ENCODE measurements at places on chromosomes 13 and 19.
A peak's percentile ranks its signal among the peaks of the same experiment; 100 is the strongest.

- DNase-seq, result peak; percentile 71
Observed at GRCh38 chr19:38251564-38252051, 4.6 kb downstream of the PPP1R14A start.

- DNase-seq, result no peak
Observed at GRCh38 chr19:54156953-54157352, 2.6 kb downstream of the LENG1 start.

DNA sequence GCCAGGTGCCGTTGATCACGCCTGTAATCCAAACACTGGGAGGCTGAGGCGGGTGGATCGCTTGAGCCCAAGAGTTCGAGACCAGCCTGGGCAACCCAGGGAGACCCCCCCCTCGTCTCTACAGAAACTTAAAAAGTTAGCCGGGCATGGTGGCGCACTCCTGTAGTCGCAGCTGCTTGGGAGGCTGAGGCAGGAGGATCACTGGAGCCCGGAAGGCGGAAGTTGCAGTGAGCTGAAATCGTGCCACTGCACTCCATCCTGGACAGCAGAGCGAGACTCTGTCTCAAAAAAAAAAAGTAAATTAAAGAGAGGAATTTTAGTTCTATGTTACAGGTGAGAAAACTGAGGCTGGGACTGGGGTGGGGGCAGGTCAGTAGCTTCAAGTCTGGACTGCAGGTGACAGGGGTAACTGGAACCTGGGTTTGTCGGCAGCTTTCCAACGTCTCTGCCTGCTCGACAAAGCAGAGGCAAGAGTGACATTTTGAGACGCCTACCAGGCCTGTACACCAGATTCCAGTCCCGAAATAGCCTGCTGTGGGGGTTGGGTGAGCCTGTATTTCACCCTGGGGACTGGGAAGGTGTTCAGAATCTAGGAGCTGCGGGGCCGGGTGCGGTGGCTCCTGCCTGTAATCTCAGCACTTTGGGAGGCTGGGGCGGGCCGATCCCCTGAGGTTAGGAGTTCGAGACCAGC is 1.2 kb downstream of the SELENOW start:
- DNase-seq, result peak; percentile 83

- no peak for DNase-seq
Observed at GRCh38 chr19:49589502-49589905, 1.5 kb upstream of the PRR12 start.

- no peak for DNase-seq
Observed at GRCh38 chr19:1516395-1516753, 3.6 kb upstream of the ADAMTSL5 start.

DNA sequence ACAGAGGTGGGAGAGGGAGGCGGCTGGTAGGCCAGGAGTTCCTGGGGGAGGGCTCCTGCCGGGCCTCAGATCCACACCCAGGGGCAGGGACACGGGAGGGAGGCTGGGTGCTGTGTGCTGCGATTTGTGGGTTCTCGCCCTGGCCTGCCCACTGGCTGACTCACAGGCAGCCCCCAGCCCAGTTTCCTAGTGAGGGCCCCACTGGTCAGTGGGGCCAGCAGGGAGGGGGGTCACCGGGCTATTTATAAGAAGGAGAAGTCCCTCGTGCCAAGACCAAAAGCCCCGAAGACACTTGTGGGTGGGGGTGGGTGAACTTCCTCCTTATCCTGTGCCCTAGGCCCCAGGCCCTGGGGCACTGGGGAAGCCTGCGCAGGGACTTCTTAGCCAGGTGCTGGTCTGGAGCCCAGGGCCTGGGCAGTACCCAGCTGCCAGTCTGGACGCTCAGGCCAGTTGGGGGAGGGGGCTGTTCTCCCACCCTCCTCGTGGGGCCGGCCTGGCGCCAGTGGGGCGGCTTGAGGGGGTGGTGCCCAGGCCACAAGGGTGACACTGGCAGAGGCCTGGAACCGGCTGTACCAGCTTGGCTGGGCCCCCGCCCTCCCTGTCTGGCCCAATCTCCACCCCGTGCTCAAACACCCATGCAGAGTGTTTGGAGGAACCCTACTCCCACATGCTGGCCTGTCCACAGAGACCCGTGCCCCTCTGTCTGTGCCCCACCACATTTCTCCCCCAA is 5.0 kb upstream of the JUNB start:
- DNase-seq, result peak; percentile 63

GRCh38 chr19:35125749-35126623 is 8.9 kb downstream of the LGI4 start:
- DNase-seq, result no peak

- DNase-seq, result no peak
Observed at GRCh38 chr13:50140153-50140552, 124.9 kb downstream of the KCNRG start.

- DNase-seq, result no peak
Observed at GRCh38 chr19:3135961-3136683, at the start of gene GNA15. GNA15 (plus strand) TSS chr19:3136033; CDS start chr19:3136451, 418 bp downstream.

DNA sequence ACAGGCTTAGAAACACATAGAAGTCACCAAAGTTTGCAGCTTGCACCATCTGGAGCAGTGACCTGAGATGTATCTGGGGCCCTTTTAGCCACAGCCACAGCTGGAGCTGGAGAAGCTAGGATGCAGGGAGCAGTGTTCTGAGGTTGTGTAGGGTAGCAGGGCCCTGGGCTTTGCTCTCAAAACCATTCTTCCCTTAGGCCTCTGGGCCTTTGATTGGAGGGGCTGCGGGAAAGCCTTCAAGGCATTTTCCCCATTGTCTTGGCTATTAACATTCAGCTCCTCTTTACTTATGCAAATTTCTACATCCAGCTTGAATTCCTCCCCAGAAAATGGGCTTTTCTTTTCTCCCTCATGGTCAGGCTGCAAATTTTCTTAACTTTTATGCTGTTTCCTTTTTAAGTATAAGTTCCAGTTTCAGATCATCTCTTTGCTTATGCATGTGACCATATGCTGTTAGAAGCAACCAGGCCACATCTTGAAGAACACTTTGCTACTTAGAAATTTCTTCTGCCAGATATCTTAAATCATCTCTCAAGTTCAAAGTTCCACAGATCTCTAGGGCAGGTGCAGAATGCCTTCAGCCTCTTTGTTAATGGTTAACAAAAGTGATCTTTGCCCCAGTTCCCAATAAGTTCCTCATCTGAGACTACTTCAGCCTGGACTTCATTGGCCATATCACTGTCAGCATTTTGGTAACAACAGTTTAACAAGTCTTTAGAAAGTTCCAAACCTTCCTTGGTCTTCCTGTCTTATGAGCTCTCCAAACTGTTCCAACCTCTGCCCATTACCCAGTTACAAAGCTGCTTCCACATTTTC is 48.5 kb downstream of the NBEA start:
- DNase-seq, result no peak

GRCh38 chr13:43664700-43665191 is 122.0 kb downstream of the ENOX1 start:
- DNase-seq, result peak; percentile 16

DNA sequence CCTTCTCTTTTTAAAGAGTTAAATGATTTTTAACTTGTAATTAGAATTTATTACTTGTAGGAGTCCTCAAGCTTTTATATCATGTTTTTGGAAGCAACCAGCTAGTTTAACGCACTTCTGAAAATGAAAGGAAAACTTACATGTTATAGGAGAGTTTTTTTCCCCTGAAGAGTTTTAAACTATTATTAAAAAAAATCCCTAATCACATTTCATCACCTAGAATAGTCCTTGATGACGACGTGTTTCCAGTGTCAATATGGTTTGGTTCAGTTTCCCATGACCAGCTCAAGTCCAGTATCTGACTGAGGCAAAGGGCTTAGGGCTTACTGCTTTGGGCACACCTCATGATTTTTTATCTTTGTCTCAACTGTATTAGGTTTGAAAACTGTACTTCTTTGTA is 36.0 kb downstream of the URI1 start:
- DNase-seq, result no peak

- DNase-seq, result no peak
Observed at GRCh38 chr13:113116206-113116800, 6.3 kb upstream of the F10 start.

DNA sequence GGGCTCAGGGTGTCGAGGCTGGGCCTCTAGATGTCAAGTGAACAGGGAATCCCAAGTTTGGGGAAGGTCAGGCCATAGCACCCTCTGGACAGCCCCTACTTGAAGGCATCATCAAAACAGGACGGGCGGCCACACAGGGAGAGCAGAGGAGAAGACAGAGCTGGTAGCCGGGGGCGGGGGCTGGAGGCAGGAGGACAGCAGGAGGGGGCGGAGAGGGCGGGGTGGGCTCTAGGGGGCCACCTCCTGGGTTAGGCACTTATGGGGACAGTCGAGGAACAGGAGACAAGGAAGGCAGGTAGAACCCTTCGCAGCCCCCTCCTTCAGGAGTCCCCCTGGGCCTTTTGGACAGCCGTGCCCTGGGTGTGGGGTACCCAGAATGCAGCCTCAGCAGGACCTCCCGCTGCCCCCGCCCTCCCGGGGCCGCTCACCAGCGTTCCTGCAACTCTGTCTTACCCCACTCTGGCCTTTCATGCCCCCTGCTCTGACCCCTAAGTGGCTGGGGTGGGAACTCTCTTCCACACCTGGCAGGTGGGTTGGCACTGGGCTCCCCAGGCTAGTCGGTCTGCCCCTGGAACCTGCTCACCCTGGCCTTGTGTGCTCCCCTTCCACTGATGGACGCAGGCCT is 5.8 kb downstream of the SSBP4 start:
- no peak for DNase-seq

- no peak for DNase-seq
Observed at GRCh38 chr13:51034906-51035305, 76.2 kb downstream of the C13orf42 start.

- no peak for DNase-seq
Observed at GRCh38 chr13:44165889-44166496, 207.6 kb upstream of the SERP2 start.

DNA sequence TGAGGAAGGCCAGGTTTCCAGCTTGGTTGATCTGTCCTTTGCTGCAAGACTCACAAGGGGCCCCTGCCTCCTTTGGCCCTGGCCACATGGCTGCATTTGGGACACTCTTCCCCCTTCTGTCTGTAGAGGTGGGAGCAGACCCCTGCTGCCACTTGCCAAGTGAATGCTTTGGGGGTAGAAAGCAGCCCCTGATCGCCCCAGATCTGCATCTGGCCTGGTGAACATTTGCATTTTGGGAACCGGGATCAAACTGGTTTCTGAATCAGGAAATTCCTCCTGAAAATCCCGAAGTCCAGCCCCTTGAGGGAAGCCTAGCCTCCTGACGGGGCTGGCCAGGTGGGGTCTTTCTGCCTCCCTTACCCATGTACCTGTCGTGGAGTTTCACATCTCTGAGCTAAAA is 14.9 kb downstream of the DPF1 start:
- no peak for DNase-seq

GRCh38 chr13:80705371-80706163 is 364.6 kb upstream of the SPRY2 start:
- no peak for DNase-seq

DNA sequence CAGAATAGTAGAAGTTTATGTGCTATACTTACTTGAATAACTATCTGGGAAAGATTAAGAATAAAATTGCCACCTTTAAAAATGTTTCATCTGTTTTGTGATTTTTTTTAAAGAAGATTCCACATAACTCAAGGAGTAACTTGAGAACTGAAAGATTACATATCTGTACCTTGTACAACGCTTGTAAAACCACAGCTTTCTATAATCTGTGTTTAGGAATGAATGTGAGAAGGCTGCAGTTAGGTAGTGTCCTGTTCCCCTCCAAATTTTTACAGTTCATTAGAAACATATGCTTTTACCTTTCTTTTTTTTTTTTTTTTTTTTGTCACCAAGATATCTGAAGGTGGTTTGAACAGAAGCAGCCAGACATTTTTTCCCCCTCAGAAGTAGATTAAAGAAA is 312.8 kb upstream of the GPC6 start:
- no peak for DNase-seq

DNA sequence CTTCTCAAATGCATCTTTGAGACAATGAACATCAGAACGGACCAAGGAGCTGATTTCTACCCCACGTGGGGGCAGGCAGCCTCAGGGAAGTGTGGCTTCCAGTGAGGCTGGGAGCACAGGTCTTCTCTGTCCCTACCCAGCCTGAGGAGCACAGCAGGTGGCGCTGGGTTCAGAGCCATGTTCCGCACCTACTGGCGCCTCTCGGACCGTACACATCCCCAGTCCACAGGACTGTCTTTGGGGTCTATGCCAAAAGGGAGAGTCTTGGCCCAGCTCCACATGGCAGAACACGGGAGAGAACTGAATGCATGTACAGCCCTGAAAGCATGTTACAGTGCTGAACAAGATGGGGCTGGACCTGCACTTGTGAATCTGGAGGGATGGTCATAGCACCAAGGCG is 22.6 kb downstream of the SUGP1 start:
- no peak for DNase-seq

- DNase-seq, result no peak
Observed at GRCh38 chr13:42320375-42320787, 48.4 kb downstream of the AKAP11 start.

DNA sequence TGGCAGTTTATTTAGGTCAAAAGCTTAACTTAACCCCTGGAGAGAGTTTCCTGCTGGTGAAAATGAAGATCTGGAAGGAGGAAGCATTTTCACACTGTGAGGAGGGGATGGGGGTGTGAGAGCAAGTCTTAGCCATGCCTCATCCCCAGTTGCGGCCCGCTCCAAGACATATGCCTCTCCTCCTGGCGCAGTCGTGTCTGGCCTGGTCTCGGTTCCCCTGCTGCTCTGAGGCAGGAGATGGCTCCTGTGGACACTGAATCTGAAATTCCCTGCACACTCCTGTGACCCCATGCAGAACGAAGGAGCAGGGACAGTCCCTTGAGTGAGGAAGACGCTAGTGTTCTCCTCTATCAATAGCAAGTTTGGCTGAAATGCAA is 360 bp upstream of the ZNF69 start:
- no peak for DNase-seq

DNA sequence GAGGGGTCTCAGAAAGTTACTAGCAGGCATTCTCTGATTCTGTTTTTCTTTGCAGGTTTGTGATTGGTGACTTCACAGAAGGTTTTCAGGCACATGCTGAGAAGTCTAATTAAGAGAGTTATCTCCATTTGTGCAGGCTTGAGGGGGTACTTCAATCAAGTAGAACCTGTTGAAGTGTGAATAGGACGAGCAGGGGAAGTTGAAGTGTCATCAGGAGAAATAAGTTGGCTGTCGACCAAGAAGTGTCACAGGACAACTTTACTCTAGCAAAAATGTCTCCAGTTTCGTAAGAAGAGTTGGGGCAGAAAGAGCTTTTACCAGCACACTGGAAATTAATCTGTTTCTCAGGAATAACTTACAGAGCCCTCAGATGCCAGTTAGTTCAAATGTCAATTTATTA is 576.5 kb upstream of the SLITRK5 start:
- no peak for DNase-seq

DNA sequence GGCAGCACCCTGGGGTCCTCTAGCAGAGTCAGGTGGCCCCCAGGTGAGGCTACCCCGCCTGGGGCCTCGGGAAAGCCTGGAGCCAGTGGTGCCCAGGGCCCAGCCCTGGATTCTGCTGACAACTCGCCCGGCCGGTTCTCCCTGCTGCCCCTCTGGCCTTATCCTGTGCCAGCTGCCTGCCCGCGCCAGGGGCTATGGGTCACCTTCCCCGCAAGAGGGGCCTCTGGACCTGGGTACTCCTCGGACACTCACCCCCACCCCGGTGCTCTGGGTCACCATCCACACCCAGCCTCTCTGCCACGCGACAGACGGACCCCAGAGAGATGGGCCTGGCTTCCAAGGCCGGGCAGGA is 24.0 kb downstream of the ZBTB7A start:
- no peak for DNase-seq

- no peak for DNase-seq
Observed at GRCh38 chr13:41859565-41859964, 101.3 kb downstream of the VWA8 start.

Data from left ventricle myocardium inferior (tissue), 1 donor.